ENCODE measurements at places on chromosomes 6 and 20.

- DNase-seq = no peak
Observed at GRCh38 chr20:19502169-19502568, 255.9 kb upstream of the RIN2 start.

GRCh38 chr6:37060195-37060559 is 54.7 kb downstream of the FGD2 start:
- DNase-seq = no peak

GRCh38 chr6:5580736-5581581 is 319.6 kb downstream of the FARS2 start:
- DNase-seq = no peak

DNA sequence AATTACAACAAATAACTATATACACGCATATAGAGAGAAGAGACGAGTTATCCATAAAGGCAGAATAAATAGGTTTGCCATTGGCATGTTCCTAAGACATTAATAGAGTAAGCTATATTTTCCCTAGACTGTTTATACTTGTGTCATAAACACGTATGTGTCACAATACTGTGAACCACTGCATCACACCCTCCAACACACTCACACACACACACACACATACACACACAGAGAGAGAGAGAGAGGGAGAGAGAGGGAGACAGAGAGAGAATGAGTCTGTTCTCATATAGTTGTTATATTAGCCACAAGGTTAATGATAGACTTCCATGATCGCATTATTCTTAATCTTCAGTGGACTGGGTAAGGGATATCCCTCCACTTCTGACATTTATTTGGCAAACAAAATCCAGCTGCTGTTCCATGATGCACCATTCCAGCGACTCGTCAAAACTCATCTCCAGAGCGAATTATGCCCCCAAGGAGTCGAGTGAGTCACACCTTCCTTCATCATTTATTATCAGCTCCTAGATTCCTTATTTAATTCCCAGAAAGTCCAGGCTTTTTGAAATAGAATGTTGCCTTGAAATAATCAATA is 82.8 kb upstream of the HIVEP1 start:
- DNase-seq = no peak

DNA sequence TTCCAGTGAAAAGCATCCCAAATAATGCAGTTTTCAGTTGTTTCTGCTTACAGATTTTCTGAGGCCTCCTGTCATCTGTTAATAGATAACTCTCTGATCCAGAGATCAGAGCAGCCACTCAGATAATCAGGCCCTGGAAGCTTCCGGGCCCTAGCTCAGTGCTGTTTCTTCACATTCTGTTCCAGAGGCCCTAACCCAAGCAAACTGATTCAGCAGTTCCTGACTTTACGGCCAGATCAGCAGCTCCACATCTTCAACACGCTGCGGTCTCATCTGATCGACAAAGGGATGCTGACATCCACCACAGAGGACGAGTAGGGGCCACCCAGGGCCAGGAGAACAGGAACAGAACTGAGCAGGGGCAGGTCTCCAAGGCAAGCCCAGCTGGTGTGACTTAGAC is 63.1 kb downstream of the CDS2 start:
- no peak for DNase-seq

DNA sequence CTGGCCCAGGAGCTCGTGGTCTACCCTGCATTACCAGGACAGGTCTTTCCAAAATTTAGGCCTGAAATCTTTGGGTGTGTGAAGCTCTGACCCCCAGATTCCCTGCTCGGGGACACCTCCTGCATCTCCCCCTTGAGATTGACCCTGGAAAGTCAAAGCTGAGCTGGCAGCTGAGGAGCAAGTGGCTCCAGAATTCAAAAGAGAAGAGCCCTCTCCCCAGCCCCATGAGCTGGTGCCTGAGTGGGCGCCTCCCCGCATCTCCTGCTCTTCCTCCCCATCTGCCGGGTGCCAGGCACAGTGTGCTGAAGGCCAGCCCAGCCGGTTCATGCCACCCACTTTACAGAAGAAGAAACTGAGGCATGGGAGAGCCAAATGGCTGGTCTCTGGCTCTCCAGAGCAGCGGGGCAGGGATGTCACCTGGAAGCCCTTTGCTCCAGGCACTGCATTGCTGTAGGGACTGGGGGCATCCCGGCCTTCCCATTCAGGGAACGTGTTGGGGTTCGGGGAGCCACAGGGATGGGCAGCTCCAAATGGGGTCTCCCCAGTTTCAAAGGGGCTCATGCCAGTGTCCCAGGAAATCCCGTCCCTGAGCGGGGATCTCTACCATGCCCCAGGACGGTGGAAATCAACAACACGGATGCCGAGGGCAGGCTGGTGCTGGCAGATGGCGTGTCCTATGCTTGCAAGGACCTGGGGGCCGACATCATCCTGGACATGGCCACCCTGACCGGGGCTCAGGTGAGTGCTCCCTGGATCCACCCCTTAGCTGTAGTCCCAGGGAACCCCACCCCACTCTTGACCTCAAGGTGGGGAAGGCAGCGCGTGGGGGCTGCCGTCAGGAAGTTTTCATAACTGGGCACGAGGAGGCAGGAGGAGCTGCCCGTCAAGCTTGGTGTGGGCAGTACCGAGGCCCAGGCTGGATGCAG is 20.5 kb downstream of the NPEPL1 start:
- no peak for DNase-seq

GRCh38 chr6:161128680-161129196 is 137.2 kb downstream of the MAP3K4 start:
- DNase-seq = no peak

GRCh38 chr6:70150521-70150920 is 152.4 kb downstream of the COL9A1 start:
- DNase-seq = no peak

DNA sequence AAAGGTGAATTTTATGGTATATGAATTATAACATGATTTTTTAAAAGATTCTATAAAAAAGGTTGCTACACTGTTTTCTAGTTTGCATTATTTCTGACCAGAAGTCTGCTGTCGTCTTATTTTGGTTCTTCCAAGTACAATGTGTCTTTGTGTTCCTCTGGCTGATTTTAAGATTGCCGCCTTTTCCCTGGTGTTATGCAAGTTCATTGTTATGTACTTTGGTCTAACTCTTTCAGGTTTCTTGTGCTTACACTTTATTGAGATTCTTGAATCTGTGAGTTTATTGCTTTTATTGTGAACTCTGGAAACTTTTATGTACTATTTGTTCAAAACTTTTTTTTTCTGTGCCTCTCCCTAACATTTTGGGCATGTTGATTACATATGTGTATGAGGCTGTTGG is 109.8 kb downstream of the RFX6 start:
- no peak for DNase-seq

GRCh38 chr6:159931112-159931511 is 37.8 kb upstream of the IGF2R start:
- no peak for DNase-seq

- no peak for DNase-seq
Observed at GRCh38 chr6:45756606-45757005, 259.1 kb downstream of the CLIC5 start.

- DNase-seq = no peak
Observed at GRCh38 chr6:45044086-45044485, 284.0 kb upstream of the RUNX2 start.

GRCh38 chr6:42007286-42008137 is 42.8 kb upstream of the TAF8 start:
- no peak for DNase-seq

GRCh38 chr6:122284848-122285247 is 114.6 kb upstream of the HSF2 start:
- DNase-seq = no peak

DNA sequence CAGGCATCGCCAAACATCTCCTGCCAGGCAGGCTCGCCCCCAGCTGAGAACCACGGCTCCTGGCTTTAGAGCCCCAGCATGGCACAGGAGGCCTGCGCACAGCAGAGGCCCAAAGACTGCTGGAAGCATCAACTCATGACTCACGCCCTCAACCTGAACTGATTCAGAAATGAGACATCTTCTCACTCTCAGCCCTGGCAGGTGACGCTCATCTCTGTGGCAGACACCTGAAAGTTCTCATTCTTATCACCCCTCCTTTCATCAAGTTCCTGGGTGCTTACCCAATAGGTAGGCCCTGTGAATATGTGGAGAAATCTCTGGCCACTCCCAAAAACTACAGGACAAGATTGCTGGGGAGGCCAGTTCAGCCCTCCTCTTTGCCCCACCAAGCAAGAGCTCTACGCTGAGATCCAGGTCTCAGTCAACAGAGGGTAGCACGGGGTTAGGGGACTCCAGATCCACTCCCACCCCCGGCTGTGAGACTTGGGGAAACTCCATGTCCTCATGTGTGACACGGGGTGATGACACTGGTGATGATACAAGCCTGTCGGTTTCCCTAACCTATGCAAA is 11.3 kb downstream of the NFATC2 start:
- no peak for DNase-seq

- DNase-seq = no peak
Observed at GRCh38 chr20:17066902-17067301, 159.9 kb upstream of the PCSK2 start.

- DNase-seq = no peak
Observed at GRCh38 chr20:56418385-56418861, 6.4 kb downstream of the CASS4 start.

All from substantia nigra (tissue), 51 donors.